ENCODE measurements at places on chromosomes 1 and 21. TPM values are rescaled to one million over a fixed set of nuclear protein-coding genes. Genes with fewer than 3 reads are reported as not detected.

The AK5 gene
- 2.8 TPM for polyA plus RNA-seq

The SERBP1 gene
- 404 TPM for polyA plus RNA-seq

The ARMH1 gene
- polyA plus RNA-seq = 7.9 TPM

The TRIM45 gene
- polyA plus RNA-seq = 28.2 TPM

The S100B gene
- polyA plus RNA-seq = 2.1 TPM

The DPM3 gene
- 48.4 TPM for polyA plus RNA-seq

The CD2 gene
- polyA plus RNA-seq = 0.34 TPM

The COL16A1 gene
- 58.0 TPM for polyA plus RNA-seq

The PTCH2 gene
- 3.3 TPM for polyA plus RNA-seq

The CRABP2 gene
- polyA plus RNA-seq = 76.4 TPM

DNA sequence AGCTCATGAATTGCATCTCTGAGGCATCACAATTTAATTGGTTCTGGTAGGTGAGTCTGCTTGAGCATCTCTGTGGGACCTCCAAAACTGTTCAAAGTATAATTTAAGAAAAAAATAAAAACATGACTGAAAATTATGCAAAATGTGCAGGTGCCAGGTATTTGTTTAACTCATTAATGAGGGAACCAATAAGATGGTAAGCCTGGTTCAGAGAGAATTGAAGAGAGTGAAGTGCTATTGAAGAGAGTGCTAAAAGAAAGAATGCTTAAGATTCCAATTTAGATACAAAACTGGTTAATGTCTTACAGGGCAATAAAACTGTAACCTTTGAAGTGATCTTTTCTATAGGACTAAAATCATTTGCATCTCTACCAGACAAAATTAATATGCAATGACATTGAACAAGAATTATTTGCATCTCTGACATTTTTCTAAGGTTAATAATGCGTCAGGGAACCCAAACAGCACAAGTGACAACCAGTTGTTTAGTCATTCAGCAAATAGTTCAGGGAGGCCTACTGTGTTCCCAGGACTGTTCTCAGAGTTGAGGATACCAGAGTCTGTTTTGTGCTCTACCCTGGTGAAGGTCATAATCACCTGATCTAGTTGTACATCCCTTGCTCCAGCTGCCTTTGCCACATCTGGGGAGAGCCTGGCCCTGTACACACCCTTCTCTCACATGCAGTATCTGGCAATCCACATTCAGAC lies 183.5 kb downstream of the PATJ start:
- no peak for DNase-seq

GRCh38 chr1:159974350-159974965 lies 20.4 kb upstream of the SLAMF9 start:
- no peak for DNase-seq

- DNase-seq = no peak
Measured at GRCh38 chr1:93365813-93366212, 20.1 kb downstream of the DR1 start.

DNA sequence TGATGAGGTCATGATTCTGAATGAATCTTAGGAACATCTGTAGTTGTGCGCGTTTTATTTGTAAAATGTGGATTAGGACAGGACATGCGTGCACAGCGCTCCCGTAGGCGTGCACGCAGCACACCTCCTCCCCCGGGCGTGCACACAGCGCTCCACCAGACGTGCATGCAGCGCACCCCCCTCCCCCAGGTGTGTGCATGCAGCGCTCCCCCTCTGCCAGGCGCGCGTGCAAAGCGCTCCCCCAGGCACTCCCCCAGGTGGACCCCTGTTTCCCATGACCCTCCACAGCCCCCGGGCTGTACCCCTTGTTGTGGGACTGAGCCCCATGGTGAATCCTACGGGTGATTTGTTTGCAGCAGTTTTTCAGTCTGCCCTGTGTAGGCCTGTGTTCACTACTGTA lies 61.6 kb downstream of the S100B start:
- DNase-seq = no peak

GRCh38 chr1:11802973-11803885 lies 2.5 kb downstream of the MTHFR start:
- DNase-seq = peak; percentile 67

DNA sequence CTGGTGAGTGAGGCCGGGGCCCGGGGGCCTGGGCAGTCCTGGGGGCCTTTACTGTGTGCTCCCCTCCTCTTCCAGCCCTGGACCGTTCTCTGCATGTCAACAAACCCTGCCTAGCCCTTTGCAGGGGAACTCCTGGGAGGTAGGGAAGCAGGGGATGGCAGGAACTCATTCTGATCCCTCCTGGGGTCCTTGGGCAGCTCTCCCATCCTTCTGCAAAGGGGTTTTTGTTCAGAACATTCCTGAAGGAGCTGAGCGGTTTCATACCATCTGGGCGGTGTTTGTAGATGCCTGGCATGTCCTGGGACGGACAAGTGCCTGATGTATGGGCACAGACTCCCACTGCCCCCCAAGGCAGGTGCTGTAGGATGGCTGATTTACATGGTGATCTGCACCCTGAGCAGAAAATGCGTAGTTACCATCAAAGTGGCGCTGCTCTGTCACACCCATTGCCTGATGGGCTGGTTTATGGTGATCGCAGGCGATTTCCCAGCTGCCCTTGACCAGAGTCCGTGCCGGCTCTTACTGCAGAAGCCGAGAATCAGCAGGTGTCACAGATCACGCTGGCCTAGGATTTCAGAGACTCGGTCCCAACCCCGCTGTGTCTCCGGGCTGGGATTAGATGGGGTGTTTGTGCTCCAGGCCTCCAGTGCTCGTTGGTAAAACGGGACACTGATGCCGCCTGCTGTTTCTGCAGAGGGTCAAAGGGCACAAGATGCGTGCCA lies 71.6 kb upstream of the TRAPPC10 start:
- no peak for DNase-seq

GRCh38 chr1:168179438-168180147 lies 831 bp downstream of the TIPRL start:
- DNase-seq = peak; percentile 19

DNA sequence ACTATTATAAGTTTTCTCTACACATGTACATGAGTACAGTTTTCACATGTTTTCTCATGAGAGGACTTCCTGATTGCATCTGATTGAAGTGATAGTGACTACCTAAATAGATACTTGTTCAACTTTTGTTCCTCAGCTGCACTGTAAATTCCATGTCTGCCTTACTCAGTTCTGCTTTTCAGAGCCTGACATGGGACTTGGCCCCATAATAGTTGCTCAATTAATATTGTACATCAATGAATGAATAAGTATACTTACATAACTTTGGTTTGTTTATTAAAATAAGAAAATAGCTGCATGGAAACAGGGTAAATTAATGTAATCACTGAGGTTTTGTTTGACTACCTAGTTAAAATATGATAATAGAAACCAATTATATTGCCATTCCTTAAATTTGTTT lies 78.7 kb downstream of the HMCN1 start:
- no peak for DNase-seq

DNA sequence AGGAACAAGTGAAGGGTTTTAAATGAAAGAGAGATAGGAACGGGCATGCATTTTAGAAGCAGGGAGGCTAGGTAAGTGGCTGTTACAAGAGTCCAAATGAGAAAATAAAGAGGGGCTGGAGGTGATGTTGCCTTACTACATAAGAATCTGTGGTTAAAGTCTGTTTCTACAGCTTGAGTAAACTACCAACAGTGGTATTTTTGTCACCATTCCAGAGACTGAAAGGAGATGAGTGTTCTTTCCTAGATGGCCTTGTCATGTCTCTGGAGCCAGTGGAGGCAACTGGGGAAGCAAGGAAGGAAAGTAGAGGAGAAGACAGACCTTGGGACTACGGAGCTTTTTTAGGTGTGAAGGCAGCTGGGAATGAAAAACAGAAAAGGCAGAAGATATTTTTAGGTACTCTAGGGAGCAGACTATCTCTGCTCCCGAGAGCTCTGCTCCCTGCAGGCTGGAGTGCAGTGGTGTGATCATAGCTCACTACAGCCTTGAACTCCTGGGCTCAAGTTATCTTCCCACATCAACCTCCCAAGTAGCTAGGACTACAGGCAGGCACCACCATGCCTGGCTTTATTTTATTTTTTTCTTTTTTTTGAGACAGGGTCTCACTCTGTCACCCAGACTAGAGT lies 12.2 kb downstream of the HDAC1 start:
- DNase-seq = no peak

DNA sequence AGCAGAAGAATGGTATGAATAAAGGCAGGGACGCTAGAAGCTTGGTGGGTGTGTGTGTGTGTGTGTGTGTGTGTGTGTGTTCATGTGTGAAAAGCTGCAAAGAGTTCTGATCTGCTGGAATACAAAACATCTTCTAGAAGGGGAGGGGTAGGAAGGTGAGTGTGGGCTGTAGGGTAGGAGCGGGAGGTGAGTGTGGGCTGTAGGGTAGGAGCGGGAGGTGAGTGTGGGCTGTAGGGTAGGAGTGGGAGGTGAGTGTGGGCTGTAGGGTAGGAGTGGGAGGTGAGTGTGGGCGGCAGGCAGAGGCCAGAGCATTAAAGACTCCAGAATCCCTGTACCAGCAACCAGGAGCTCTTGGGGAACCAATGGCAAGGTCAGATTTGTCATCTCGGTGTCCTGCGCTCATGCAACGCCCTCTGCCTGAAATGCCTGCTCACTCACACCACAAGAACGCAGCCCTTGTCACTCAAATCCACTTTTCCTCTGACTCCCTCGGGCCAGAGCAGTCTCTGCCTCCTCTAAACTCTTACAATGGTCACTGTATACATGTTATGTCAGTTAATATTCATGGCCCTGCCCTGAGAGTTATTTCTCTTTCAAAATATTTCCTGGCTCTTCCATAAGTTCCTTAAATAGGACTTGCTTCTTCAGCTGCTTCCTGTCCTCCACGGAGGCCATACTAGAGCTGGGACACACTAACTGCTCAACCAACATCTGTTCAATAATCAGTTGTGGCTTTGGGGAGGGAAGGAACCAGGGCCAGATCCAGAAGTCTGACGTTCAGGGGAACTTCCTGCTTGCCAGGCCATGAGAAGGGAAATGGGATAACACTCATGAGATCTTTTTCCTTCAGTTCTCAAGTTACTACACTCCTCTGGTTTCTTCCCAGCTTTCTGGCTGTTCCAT lies 53.6 kb upstream of the ZNF644 start:
- DNase-seq = no peak
